AG10803 (cell line): ENCODE measurements at places on chromosomes 4 and X.

DNA sequence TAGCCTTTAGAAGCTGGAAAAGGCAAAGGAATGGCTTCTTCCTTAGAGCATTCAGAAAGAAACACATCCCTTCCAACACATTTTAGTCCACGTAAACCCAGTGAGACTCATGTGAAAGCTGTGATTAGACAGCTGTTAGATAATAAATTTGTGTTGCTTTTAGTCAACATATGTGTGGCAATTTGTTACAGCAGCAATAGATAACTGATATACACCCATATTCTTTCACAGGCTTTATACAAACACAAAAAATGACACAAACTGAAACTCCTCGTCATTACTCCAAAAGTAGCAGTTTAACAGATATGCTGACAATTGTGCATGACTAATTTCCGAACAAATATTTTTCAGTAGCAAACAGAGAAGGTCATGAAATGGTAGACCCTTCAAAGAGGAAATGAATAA is 65.3 kb downstream of the ANTXR2 start:
- DNase-seq, result no peak

DNA sequence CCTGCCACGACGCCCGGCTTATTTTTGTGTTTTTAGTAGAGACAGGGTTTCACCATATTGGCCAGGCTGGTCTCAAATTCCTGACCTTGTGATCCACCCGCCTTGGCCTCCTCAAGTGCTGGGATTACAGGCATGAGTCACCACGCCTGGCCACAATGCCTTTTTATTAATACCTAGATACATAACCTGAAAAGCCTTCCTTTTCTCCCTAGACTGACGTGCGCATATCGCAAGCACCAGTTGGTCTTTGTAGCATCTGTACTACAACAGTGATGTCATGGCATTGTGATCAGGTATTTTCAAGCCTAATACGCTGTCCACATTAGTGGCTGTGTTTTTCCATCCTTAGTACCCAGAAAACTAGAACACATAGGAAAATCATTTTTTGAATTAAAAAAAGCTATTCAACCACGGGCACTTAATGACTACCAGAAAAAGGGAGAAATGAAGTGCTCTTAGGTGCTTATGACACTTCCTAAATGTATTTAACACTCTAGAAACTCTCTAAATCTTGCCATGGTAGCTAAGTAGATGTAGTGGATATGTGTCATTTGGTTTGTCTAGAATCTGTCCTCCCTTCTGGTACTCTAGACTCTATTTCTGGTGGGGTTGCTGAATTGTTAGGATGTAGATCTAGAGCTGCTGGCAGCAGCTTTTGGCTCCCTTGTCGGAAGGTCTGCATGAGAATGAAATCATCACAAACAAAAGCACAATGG is 707.8 kb downstream of the STIM2 start:
- DNase-seq, result no peak

- peak; percentile 54 for DNase-seq
Observed at GRCh38 chr4:76991161-76991660, 41.7 kb downstream of the SEPTIN11 start.

GRCh38 chr4:99815597-99816011 is 1.0 kb upstream of the DAPP1 start:
- DNase-seq, result no peak

- DNase-seq, result no peak
Observed at GRCh38 chr4:2419814-2420213, 1.1 kb downstream of the CFAP99 start.

DNA sequence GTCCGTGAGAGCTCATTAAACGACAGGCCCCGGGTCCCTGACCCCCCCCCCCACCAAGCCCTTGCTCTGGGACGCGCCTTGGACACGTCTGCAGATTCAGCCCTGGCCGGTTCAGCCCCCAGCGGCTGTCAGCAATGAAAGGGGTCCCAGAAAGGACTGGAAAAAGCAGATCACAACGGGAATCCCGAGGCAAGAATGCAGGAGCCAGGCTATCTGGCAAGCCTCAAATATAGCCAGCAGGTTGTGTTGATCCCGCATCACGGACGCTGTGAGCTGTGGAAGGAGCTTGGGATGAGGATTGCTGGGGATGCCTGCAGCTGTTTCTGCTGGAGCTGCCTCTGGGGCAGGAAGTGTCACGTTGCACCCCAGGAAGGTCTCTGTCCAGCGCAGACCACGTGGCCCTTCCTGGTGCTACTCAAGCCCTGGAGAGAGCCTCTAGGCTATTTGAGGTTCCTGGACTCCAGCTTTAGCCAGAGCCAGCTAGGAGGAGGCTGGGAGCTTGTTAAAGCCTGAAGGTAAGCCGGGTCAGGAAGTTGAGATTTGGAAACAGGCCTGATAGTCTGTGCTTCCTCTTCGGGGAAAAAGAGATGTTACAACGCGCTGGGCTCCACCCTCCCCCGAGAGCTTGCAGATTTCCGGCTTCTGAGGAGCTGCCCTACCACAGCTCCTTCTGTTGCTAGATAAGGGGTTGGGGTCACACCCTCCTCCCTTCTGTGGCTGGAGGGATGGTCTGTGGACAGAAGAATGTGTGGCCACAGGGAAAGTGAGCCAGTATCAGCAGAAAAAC is 19.3 kb upstream of the CSF2RA start:
- DNase-seq, result peak; percentile 19

GRCh38 chrX:111447298-111447697 is 35.3 kb upstream of the DCX start:
- DNase-seq, result no peak

- DNase-seq, result peak; percentile 82
Observed at GRCh38 chr4:157115613-157116335, 39.8 kb downstream of the GLRB start.

GRCh38 chr4:88570001-88570400 is 22.3 kb upstream of the HERC3 start:
- peak; percentile 65 for DNase-seq

- DNase-seq, result no peak
Observed at GRCh38 chrX:132668178-132668577, 179.3 kb upstream of the MBNL3 start.

DNA sequence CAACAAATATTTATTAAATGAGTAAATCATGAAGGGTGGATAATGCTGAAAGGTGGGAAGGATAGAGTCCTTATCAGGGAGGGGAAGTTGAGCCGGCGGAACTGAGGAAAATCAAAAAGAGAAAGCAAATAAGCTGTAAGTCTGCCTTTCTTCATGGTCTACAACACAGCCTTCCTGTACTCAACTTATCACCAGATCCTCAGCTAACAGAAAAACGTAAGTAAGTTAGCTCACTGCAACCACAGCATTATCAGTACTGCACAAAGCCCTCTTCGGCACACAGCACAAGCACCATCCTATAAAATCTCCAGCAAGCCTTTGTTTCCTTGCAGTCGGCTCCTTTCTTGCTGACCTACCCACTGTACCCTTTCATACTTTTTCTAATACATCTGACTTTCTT is 70.3 kb downstream of the CRMP1 start:
- no peak for DNase-seq

DNA sequence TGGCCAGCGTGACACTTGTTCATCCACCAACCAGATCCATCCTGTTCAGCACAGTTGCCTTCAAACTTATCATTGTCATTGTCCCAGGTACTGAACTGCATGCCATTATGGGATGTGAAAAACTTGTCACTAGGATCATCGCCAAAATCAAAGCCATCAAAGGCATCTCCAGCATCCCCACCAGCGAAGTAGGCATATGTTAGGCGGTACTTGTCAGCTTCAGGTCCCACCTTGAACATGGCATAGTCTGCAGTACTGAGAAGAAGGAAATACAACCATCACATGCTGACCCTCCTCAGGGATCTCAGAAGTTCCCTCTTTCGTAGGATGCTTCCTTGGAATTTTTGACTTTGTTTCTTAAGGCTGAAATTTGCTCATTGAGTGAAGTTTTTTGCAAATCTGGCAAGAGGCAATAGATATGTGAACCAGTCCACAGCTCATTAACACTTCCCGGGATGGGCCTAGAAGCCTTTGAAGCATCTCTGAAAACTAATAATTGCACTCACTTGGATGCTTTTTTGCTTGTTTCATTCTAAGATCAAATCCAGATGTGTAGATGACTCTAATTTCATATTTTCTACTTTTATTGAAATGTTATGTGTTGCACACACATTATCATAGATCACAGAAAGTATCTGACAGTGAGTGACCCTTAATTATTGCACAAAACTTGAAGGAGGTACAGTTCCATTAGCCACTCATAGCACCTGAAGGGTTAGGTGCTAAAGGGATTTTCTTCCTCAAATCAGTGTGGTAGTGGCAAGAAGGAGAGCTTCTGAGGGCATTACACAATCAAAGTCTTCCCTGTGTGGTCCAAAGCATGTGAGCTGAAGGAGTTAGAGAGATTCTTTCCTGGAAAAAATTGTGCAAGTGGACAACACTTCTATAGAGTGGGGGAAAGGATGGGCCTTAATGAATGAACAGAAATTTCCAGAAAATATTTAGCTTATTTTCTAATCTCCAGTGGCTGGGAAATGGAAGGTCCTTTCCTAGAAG is 5.4 kb downstream of the FGG start:
- DNase-seq, result no peak

DNA sequence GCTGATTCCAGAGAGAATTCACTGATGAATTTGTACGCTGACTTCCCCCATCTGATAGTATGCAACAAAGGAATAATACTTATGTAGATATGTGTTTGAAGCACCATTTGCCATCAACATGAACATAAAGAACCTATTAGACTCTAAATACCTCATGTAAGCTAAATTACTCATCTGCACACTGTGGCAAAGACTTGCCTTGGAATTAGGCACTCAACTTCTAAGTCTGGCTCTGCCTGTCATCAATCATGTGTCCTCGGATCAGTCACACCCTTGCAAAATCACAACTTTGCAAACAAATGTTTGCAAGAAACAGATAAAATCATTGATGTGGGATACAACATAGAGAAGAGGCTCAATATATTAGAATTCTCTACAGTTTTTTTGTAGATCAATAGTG is 169.9 kb upstream of the LDB2 start:
- peak; percentile 60 for DNase-seq

- DNase-seq, result peak; percentile 86
Observed at GRCh38 chr4:4990329-4990728, 28.9 kb downstream of the CYTL1 start.

DNA sequence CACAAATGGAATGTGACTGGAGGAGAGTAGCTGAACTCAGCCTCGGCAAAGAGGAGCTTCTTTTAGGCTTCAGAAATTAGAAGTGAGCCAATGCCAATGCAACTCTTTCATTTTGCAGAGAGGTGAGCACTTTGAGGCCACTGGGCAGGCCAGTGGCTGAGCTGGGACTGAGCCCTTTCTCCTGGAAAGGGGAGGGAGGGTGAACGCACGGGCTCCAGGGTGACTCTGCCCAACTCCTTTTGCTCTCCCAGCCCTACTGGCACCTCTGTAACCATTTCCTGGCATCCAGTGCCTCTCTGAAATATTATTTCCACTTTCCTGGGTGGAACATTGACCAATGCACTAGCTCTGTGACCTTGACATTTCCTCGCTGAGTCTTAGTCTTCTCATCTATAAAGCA is 88.1 kb downstream of the SLC2A9 start:
- no peak for DNase-seq

DNA sequence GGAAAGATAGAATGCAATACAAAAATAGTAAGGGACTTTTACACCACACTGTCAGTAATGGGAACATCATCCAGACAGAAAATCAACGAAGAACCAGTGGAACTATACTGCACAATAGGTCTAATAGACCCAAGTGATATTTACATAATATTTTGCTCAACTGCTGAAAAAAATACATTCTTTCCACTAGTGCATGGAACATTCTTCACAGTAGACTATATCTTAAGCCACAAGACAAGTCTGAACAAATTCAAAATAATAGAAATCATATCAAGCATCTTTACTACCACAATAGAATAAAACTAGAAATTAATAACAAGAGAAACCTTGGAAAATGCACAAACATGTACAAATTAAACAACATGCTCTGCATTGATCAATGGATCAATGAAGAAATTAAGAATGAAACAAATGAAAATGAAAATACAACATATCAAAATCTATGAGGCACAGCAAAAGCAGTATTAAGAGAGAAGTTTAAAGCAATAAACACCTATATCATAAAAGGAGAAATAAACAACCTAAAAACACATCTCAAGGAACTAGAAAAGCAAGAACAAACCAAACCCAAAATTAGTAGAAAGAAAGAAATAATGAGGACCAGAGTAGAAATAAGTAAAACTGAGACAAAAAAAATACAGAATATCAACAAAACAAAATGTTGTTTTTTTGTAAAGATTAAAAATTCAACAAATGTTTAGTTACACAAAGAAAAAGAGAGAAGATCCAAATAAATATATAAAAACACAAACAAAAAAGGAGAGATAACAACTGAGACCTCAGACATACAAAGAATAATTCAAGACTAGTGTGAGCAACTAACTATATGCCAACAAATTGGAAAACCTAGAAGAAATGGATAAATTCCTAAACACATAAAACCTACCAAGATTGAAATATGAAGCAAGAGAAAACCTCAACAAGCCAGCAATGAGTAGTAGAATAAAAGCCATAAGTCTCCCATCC is 51.5 kb upstream of the ANTXR2 start:
- DNase-seq, result no peak

DNA sequence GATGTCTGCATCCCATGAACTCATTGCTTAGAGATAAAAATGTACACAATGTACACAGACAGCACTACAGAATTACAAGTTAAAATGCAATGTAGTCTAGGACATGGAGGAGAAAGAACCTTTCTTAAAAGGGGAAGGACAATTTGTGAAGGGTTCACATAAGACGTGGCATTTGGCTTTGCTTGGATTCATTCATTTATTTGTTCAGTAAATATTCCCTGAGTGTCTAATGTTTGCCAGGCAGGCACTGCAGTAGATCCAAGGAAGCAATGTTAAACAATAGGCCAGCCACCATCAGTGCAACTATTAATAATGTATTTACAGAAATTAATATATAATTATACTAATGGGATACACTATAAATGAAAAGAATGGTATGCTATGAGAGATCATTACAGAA is 94.4 kb downstream of the GRIA2 start:
- DNase-seq, result no peak

DNA sequence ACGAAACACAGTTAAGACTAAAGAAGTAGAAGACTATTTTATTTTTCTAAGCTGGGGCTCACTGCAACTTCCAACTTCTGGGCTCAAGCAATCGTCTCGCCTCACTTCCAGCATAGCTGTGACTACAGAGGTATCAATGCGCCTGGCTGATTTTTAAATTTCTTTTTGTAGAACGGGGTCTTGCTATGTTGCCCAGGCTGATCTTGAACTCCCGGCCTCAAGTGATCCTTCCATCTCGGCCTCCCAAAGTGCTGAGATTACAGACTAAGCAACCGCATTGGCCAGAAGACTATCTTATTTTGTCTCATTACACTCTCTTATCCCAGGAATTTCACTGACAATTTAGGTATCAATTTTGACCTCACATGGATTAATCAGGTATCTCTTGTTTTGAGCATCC is 1.2 kb downstream of the LAMTOR3 start:
- DNase-seq, result no peak

DNA sequence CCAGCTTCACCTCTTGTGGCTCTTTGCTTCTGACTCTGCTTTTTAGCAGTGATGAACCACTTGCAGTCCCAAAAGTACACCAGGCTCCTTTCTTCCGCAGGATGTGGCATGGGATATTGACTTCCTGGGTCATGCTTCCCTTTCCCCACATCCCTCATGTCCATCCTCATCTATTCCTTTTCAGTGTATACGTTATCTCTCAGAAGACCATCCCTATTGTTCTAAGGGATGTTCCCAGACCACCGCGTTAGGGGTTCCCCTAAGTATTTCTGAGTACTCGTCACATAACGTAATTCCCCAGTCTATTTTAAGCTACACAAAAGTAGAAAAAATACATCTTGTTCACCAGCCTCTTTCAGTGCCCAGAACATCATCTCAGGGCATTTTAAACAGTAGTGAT is 71.1 kb upstream of the NLGN4X start:
- no peak for DNase-seq
